ENCODE measurements at places on chromosomes 5 and 9. TPM values are rescaled to one million over a fixed set of nuclear protein-coding genes. Genes with fewer than 3 reads are reported as not detected.

- DNase-seq, result peak; percentile 39
These were observed at the start of gene PRLR for GRCh38 chr5:35230038-35230611. PRLR (minus strand) TSS chr5:35230487; CDS start chr5:35089620, 140,867 bp downstream.

Gene OR1Q1
- total RNA-seq, result not detected

Gene SAPCD2
- not detected for total RNA-seq

DNA sequence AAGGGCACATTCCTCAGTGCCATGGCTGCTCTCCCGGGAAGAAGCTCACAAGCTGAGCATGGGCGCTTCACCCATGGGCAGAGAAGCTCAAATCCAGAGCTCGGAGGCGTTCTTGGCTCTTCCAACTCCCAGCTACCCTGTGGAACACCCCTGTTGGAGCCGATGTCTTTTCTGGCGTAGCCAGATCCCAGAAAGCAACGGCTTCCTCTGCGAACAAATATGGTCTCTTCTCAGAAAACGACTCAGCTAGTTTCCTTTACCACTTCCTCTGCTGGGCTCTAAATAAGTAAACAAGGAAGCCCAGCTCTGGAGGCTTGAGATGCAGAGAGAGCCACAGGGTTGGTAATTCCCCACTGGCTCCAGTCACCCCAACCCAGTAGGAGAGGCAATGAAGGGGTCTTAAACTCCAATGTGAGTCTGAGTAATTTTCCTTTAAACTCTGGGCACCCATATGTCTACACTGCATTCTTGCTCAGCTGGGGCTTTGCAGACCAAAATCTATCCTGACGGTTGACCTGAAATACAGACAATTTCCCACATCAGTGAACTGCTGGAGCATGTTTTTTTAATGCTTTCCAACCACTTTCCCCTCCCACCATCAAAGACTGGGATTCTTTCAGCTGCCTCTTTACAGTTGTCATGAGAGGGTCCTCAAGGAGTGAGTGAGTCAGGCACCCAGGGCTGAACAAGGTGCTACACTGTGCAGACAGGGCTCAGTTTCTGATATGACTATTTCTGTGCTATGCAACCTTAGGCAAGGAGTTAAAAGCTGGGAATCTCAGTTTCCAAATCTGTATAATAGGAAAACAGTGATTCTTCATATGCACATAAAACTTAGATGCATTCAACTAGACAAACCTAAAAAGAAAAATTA, at the start of gene LCP2:
LCP2 (minus strand) TSS at position 189 of the 874 bp plus-strand sequence; CDS start at position 23, 166 bp downstream.
- no peak for DNase-seq

- DNase-seq, result no peak
These were observed 132.5 kb downstream of the CDH18 start for GRCh38 chr5:19855453-19855852.

GRCh38 chr5:110687485-110687884, 39.0 kb downstream of the TMEM232 start:
- no peak for DNase-seq

GRCh38 chr9:109880276-109881169, 100.5 kb downstream of the PALM2AKAP2 start:
- no peak for DNase-seq

DNA sequence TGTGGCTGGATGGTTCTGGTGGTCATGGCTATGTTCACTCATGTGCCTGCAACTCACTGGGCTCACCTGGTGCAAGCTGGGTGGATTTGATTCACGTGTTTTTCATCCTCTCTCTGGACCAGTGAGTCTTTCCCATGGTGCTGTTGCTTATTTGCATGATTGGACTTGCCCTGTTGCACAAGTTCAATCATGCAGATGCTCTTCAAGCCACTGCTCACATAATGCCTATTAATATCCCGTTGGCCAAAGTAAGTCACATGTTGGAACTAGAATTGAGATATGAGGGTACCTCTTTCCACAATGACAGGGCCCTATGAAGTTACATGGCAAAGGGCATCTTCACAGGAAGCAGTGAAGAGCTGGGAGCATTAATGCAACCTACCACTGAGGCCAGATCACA, 26.5 kb upstream of the MROH2B start:
- DNase-seq, result no peak

DNA sequence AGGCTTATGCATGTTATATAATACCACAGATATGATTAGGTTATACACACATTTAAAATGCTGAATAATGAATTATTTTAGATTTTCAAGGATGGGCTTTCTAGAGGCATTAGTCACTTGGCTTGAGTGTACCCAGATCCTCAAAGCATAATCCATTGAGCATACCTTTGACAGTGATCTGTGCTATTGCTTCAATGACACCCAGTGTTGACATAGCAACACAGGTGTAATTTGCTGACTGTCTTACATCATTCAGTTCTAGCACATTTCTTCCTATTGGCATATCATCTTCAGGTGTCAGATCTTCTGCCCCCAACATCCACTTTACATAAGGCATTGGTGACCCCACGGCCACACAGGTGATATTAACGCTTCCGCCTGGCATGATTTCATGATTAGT, 721.5 kb upstream of the DMAC1 start:
- DNase-seq, result no peak

DNA sequence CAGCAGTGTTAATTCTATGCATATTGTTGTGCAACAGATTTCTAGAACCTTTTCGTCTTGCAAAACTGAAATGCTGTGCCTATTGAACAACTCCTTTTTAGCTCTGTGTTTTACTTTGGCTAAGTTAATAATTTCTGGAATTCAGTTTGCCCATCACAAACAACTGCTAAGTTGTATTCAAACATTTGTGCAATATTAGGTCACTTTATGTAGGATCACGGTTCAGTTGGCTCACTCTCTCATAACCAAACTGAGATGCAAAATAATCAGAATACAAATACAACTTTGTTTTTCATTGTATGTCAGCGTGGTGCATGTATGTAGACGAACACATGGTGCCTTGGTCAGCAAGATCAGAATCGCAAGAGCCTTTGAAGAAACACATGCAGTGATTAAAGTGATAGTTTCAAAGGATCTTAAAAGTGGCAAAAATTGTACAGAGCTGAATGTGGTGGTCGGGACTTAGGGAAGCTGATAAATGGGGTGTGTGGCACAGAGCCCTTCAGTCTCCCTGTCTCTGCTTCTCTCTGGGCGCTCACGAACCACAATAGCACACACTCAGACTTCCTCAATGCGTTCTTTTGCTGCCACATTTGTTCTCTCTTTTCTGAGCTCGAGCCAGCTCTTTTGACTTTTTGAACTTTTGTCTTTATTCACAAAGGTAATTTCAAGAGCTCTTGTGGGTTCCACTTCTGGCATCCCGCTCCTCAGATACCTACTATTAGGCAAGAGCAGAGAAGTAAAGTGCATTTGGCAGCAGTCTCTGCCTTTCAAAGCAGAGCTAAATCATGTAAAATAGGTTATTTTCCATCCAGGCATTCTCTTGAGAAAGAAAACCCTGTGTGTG, 112.4 kb upstream of the CTSL start:
- no peak for DNase-seq

DNA sequence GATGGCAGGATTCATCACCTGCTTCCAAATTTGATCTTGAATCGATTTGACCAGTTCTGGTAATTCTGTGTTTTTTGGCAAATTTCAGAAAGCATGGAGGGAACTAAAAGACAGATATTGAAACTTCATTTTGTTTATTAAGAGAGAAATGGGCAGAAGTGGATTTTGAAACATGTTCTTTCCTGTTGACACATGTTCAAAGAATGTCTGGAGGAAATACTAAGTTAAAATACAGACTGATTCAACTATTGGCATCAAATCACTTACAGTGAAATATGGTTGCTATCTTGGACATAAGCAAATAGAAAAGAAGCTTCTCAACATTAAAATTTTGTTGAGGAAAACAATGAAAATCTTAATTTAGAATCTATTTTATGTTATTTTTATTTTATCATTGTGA, 19.3 kb upstream of the GZMK start:
- DNase-seq, result no peak

Gene SLC6A3
- 0.38 TPM for total RNA-seq

GRCh38 chr9:19512103-19512832, 103.5 kb downstream of the ACER2 start:
- DNase-seq, result no peak

GRCh38 chr5:60487476-60487875, 212.5 kb downstream of the DEPDC1B start:
- DNase-seq, result no peak

Gene ECSCR
- total RNA-seq, result 11.2 TPM

Gene CD14
- total RNA-seq, result 96.0 TPM

DNA sequence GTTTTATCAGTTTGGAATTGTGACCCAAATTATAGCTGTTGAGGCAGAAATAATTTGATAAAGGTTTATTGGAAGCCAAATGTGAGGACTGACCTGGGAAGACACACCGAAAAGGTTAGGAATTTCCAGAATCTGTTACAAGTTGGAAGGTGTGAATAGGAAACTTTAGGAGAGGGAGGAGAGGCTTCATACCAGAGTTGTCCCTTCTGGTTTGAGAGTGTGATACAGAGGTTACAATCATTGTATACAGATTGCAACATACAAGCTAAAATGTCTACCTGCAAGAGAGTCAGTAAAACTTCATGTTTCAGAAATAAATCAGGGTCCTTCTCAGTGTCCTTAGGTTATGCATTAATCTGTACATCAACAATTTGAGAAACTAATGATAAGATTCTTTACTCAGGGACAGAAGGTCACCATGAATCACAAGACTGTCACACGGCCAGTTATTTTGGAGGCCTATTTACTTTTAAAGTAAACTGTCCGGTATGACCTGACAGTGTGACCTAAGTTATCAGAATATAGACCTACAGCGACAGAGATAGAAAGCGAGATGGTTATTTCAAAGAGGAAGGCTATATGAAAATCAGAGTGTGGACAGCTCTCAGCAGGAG, 204.9 kb upstream of the CTNND2 start:
- DNase-seq, result no peak

GRCh38 chr9:27602142-27602861, 29.0 kb upstream of the C9orf72 start:
- no peak for DNase-seq
